Glutamatergic neuron (in vitro differentiated cells): ENCODE measurements at places on chromosomes 5 and 9.

- DNase-seq: peak; percentile 77
Observed at GRCh38 chr9:93154293-93154903, 20.3 kb upstream of the NINJ1 start.

GRCh38 chr5:59008816-59009473, 426.1 kb downstream of the RAB3C start:
- no peak for DNase-seq

DNA sequence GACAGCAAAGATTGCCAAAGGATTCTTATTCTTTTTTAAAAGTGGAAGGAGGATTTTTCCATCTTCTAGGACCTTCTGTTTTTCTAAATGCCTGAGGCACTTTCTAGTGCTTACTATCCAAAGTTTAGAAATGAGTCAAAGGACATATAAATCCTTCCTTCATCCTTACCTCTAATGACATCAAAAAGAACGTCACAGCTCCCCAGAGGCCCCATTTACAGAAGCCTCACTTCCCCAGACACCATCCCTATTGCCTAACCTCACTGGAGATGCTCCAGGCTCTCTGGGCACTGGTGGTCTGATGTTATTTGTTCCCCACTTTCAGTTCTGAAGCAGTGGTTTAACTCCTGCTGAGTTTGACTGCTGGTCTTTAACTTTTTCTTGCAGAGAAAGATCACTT, 504.3 kb downstream of the AGTPBP1 start:
- no peak for DNase-seq

DNA sequence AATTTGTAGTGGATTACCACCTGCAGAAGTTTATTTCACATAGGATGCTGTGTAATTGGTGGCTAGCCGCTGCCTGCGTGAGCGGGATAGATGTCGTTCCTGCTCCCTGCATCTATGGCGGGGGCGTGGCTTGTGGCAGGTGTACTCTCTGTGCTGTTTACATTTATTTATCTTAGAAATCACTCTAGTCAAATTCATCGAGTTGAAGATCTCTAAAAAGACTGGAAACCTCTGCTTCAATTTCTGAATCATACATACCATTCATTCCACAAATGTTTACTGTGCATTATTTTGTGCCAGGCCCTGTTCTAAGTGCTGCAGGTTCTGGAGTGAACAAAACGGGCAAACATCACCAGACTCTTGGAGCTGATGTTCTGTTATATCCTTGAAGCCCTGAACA, 11.9 kb downstream of the ROPN1L start:
- DNase-seq: no peak

DNA sequence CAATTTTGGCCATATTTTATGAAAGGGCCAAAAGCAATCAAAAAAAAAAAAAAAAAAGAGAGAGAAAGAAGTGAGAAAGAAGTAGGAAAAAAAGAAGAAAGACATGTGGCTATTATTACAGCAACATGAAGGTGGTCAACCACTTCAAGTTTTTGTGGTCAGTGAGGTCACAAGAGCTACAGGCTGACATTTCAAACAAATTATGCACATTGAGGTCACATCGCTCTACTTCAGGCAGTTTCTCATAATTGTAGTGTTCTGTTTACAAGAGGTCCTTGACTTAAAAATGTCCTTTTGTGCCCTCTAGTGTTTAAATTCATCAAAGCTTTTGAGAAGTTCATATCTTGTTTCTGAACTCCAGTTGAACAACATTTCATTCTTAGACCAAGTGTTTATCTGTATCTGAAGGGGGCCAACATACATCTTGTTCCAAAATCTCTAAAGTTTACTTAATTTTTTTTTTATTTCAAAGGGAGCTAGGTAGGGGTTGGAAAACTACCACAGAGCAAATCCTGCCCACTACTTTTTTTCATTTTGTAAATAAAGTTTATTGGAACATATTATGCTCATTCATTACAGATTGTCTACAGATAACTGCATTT, 513.1 kb downstream of the PDE4D start:
- DNase-seq: no peak

- DNase-seq: peak; percentile 75
Observed at GRCh38 chr5:168946363-168946762, 354.6 kb downstream of the SLIT3 start.

DNA sequence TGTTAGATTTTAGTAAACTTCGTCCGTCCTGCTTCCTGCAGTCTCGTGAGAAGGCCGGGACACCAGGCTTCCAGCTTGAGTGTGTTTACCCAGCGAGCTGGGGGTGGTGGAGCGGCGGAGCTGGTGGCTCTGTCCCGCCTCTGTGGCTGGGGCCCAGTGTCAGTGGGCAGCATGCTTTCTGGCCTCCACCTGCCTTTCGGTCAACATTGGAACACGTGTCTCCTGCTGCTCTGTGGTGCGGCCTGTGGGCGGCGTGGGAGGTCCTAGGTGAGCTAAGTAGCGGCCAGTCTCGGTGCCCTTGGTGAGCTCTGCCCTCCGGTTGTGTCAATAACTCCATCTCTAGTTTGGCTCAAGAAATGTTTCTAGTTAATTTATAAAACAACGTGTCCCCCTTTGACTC, 125.9 kb downstream of the GADD45G start:
- DNase-seq: no peak

GRCh38 chr9:136623842-136624183, 38.9 kb upstream of the EGFL7 start:
- no peak for DNase-seq

- DNase-seq: no peak
Observed at GRCh38 chr9:21871256-21871975, 69.0 kb downstream of the MTAP start.

DNA sequence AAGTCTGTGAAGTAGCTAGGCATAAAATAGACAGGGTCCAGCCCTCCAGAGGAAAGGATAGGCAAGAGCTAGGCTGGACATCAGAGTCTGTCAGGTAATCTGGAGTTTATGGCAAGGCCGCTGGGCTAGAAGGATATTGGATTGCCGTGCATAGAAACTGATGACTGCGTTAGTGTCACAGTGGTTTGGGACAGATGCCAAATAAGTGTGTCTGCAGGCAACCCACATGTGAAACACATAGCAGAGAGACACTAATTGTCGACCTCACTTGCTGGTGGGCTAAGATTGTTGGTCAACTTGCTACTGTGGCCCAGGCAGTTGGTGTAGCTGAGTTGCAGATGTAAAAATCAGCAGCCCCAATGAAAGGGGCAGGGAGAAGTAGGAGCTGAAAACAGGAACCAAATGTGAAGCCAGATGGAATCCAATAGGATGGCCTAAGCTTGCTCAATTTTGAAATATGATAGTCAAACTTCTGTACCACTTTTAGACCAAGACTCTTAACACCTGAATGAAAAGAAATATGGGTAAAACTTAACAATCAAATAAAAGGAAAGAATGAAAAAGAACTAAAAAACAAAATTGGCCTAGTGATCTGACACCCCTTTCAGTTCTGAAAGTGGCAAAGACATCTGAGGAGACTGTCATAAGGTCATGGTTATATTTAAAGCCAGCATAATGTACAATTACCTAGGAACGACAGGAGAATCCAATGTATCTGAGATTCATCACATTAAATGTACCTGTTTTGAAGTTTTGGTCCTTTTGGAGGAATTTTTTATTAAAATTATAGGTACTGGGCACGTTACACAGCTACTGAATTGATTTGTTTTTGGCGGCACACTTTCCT, 243.3 kb upstream of the ACTBL2 start:
- no peak for DNase-seq

GRCh38 chr5:127012916-127013315, 17.4 kb downstream of the MARCHF3 start:
- no peak for DNase-seq

- no peak for DNase-seq
Observed at GRCh38 chr5:156380848-156381247, 53.9 kb downstream of the SGCD start.

DNA sequence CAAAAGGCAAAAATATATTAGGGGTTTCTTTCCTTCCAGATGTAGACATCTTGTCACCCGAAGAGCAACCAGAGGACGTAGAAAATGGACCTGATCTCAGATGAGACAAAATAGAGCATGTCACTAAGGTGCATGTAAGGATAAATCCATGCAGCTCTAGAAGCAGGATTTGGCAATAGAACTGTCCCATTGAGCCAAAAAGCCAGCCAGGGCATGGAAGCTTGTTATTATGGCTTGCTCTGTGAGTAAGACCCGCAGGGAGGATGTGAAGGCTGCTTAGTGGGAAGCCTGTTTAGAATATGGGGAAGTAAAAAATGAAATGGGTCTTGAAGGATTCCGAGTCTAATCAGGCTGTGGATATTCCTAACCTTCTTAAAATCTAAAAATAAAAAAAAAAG, 165.6 kb upstream of the MPDZ start:
- no peak for DNase-seq

GRCh38 chr9:100714372-100715099, 136.7 kb downstream of the CAVIN4 start:
- peak; percentile 84 for DNase-seq

GRCh38 chr9:17807613-17808282, 228.9 kb downstream of the SH3GL2 start:
- no peak for DNase-seq

- peak; percentile 71 for DNase-seq
Observed at GRCh38 chr5:149990518-149991376, 9.7 kb downstream of the TIGD6 start.

GRCh38 chr9:129597355-129598088, 23.4 kb downstream of the C9orf50 start:
- peak; percentile 48 for DNase-seq

DNA sequence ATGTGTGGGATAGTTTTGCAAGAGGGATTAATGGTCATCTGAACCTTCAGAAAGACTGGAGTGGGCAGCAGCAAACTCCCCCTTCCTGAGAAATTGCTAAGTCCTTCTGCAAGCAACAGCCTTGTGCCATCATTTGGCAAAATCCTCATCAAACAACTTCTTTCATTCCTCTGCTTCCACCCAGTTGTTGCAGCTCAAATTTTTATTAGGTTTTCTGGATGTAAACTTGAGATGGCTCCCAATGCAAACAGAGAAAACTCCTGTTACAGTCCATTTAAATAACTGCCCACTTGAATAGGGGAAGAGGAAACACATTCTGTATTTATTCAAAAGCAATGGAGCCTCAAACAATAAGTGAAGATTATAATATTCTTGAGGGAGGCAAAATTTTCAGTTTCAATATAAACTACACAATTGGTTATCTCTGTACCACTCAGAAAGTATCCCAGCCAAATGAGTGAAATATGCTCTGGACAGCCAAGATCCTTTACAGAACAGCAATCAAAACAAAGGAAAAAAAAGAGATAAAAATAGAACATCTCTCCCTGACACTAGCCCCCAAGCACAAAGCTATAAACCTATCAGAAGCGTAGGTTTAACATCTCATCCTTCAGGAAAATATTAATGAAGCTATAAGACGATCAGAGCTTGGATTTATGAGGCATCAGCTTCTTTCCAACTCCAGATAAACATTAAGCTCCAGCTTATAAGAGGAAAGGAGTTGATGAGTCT, 17.3 kb upstream of the DAP start:
- DNase-seq: no peak

DNA sequence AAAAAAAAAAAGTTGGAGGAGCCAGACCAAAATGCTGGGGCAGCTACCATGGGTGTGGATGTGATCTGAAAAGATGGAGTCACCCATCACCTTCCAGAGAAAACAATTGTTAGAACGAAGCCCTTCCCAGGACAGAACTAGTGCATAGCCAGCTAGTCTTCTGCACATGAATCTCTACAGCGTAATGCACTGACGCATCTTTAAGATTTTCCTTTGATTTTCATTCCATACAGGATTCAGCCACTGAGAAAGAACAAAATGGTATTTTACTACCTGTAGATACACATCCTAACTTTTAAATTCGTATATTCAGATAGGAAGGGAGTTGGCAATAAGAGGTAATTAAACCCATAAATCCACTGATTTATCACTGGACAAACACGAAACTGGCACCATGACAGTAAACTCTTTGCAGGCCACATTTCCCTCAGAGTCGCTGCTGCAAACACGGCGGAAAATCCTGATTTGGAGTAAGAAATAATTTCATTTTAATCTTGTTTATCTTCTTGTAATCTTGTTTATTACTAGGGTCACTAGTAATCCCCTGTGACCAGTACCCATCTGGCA, 206.6 kb downstream of the SPOCK1 start:
- DNase-seq: no peak

GRCh38 chr5:8606231-8606630, 737.3 kb downstream of the MTRR start:
- no peak for DNase-seq

GRCh38 chr5:150801117-150801927, 22.8 kb downstream of the SMIM3 start:
- DNase-seq: no peak

- DNase-seq: peak; percentile 65
Observed at GRCh38 chr5:97142521-97143254, at the start of gene LIX1. TSS of gene LIX1 (minus strand) at chr5:97142611. CDS start at chr5:97142576, 35 bp downstream.

- DNase-seq: peak; percentile 38
Observed at GRCh38 chr5:131264451-131265099, 722 bp downstream of the CDC42SE2 start.

DNA sequence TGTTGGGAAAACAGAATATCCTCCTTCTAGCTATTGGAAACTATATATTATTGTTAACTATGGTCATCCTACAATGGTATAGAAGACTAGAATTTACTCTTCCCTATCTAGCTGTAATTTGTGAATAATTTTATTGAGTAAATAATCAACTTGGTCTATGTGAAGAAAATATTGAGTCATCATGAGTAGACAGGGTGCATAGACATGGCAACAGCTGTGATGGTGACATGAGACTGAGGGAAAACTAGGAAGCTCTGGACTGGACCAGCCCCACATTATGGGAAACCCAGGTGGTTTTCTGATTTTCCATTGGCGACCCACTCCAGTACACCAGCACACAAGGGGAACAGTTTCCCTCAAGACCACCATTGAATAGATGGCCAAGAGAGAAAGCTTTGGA, 95.0 kb downstream of the APBA1 start:
- DNase-seq: no peak

DNA sequence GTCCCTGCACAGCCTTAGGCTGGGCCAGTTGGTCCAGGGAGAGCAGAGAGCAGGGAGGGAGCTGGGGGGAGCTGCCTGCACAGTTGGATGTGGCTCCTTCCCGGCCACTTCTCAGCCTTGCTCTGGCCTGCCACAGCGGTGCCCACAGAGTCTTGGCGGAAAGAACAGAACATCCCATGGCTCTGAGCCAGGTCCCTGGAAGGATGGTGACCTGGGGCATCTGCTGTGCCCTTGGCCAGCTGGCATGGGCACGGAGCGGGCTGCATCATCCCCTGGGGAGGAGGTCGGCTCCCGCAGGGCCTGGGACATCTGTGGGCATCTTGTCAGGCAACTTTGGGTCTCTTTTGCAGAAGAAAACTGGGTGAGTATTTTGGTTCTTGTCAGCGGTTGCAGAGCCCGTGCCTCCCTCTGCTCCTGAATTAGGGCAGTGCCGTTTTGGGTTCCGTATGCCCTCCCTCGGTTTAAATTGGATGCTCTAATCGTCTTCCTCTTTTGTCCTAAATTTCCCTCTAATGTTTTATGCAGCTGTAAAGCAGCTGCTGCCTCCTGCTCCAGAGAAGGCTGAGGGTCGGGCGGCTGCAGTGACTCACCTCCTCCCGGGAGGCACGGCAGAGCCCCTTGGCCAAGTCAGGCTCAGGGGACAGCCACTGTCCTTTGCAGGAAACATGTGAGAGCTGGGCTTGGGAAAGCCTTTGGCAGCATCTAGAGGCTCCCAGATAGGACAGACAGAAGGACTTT, 10.5 kb upstream of the NACC2 start:
- no peak for DNase-seq
